Smooth muscle cell of the pulmonary artery (primary cell): ENCODE measurements at places on chromosomes 2 and 18. TPM values are rescaled to one million over a fixed set of nuclear protein-coding genes. Genes with fewer than 3 reads are reported as not detected.

The DLGAP1 gene
- 0.53 and 1.1 TPM in 2 replicates for total RNA-seq

The HS1BP3 gene
- total RNA-seq: 29.2 and 34.1 TPM in 2 replicates

The ME2 gene
- 35.6 and 50.7 TPM in 2 replicates for total RNA-seq

The PLGLB1 gene
- 0.33 and 0.40 TPM in 2 replicates for total RNA-seq

The ALPP gene
- total RNA-seq: not detected in 2 replicates

The SLC5A7 gene
- not detected in 2 replicates for total RNA-seq

The GPR39 gene
- 3.3 and 6.4 TPM in 2 replicates for total RNA-seq

The CHMP1B gene
- total RNA-seq: 44.3 and 49.8 TPM in 2 replicates

The CFC1 gene
- not detected in 2 replicates for total RNA-seq

The PREPL gene
- 65.1 and 98.2 TPM in 2 replicates for total RNA-seq

The DPYSL5 gene
- not detected in 2 replicates for total RNA-seq

The IL1A gene
- total RNA-seq: 0.85 and 2.7 TPM in 2 replicates

The ATF2 gene
- 39.2 and 45.7 TPM in 2 replicates for total RNA-seq

The SLC8A1 gene
- 60.0 and 116 TPM in 2 replicates for total RNA-seq

The DSEL gene
- total RNA-seq: 53.5 and 78.1 TPM in 2 replicates

The LYPD6 gene
- total RNA-seq: 0.07 TPM in 1 of 2 replicates, not detected in the other

The ALLC gene
- not detected in 2 replicates for total RNA-seq

The ASXL3 gene
- total RNA-seq: under 0.01 and 0.78 TPM in 2 replicates

The ACVR2A gene
- total RNA-seq: 7.9 and 8.9 TPM in 2 replicates

The TACR1 gene
- 0.26 and 0.73 TPM in 2 replicates for total RNA-seq

The EMILIN1 gene
- total RNA-seq: 283 and 480 TPM in 2 replicates

The GTF2A1L gene
- total RNA-seq: 1.4 and 3.8 TPM in 2 replicates

The POTEC gene
- total RNA-seq: under 0.01 TPM in 2 replicates
